GOT3 (cell line): ENCODE measurements at places on chromosomes 2 and 18.

DNA sequence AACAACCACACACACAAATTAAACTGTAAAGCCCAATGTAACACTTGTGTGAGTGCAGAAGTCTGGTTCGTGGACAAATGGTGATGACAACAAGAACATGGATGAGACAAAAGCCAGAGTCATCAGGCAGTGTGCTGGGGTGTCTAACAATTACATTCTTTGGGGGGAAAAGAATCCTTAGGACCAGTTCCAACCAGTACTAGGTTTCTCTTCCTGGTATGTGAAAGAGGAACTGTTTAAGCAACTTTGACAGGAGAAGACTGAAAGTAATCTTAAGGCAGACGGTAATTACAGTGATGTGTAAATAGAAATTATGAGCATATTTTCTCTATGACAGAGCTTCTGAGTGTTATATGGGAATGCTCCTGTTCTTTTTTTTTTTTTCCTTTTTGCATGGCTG lies 133.4 kb downstream of the AFF3 start:
- DNase-seq, result no peak

GRCh38 chr2:75862547-75862946 lies 151.8 kb upstream of the GCFC2 start:
- DNase-seq, result no peak

DNA sequence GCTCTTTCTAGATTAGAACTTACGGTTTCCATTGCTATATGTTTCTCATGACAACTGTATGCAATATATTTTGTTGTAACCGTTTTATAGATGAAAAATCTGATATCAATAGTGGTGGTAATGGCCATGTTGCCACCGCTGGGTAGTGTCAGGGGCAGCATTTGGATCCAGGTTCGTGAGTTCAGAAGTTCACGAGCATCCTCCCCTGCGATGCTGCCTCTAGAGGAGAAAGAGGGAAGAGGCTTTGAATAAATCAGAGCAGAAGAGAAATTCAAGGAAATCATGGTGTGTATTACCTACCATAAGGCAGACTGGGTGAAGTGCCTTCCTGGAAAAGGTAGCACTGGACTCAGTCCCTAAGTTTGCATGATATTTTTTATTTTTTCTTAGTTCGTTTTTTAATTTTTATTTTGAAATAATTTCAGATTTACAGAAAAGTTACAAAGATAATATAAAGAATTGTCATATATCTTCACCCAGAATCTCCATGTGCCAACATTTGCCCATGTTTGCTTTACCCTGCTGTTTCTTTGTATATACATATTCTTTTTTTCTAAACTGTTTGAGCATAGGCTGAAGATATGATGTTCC lies 3.3 kb upstream of the ZBTB7C start:
- DNase-seq, result no peak

- DNase-seq, result no peak
Observed at GRCh38 chr2:135743860-135744259, 2.2 kb downstream of the UBXN4 start.

GRCh38 chr2:28134857-28135256 lies 244.3 kb downstream of the BABAM2 start:
- no peak for DNase-seq

DNA sequence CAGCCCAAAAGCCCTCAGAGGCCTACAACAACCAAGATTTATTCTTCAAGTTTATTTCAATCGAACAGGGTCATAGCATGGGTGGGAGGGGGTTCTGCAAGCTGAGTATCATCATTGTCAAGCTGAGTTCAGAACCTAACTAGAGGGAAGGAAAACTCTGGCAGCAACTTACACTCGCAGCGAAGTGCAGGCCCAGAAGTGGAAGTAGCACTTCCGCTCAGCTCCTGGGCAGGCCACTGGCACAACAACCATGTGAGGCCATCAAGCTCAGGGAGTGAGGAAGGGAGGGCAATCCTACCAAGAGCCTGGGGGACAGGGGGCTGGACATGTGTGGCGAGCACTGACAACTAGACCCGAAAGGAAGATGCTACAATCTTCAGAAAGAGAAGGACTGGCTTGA lies 4.8 kb downstream of the UXS1 start:
- no peak for DNase-seq

DNA sequence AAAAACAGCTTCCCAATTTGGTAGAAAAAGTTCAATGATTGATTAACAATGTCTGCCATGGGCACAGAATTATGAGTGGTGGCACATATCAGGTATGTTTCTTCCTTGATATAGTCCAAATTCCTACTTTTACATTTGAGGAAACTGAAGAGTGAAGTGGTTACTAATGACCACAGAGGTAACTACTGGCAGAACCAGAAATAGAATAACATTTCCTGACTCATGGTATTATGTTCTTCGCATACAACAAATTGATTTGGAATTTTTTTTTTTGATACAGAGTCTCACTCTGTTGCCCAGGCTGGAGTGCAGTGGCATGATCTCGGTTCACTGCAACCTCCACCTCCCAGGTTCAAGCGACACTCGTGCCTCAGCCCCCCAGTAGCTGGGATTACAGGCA lies 6.0 kb upstream of the NFE2L2 start:
- no peak for DNase-seq

- DNase-seq, result no peak
Observed at GRCh38 chr2:238259061-238260020, 19.5 kb upstream of the HES6 start.

GRCh38 chr2:57497489-57498096 lies 549.0 kb upstream of the VRK2 start:
- no peak for DNase-seq

- DNase-seq, result no peak
Observed at GRCh38 chr2:9215680-9216079, 9.1 kb downstream of the ASAP2 start.

GRCh38 chr2:233385489-233386044 lies 31.3 kb downstream of the DGKD start:
- DNase-seq, result no peak

DNA sequence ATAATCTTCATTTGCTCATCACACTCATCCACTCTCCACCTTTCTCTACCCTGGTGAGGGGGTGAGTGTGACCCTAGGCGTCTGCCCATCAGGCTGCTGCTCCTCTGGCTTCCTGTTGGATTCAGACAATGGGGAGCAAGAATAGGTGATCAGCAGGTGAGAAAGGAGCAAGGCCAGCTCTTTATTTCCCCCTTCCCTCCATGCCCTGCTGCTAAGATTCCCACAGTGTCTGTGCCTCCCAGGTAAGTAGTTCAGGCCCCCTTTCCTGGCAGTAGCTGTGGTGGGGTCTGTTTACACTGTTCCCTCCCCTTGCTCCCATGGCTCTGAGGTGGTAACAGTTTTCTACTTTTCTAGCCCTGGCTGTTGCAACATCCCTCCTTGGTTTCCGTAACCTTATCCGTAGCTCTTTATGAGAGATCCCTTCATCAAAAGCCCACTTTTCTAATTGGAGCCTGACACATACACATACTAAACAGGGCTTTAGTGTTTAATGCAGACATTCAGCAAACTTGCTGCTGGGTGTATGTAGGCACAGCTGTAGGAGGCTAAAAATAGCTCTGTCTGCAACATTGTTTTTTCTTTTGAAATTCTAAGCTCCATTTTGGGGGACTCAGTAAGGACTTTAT lies 27.5 kb downstream of the MAP2 start:
- no peak for DNase-seq

- DNase-seq, result no peak
Observed at GRCh38 chr18:2683055-2683454, 27.5 kb downstream of the SMCHD1 start.

GRCh38 chr2:10947005-10947440 lies 35.3 kb downstream of the KCNF1 start:
- no peak for DNase-seq

DNA sequence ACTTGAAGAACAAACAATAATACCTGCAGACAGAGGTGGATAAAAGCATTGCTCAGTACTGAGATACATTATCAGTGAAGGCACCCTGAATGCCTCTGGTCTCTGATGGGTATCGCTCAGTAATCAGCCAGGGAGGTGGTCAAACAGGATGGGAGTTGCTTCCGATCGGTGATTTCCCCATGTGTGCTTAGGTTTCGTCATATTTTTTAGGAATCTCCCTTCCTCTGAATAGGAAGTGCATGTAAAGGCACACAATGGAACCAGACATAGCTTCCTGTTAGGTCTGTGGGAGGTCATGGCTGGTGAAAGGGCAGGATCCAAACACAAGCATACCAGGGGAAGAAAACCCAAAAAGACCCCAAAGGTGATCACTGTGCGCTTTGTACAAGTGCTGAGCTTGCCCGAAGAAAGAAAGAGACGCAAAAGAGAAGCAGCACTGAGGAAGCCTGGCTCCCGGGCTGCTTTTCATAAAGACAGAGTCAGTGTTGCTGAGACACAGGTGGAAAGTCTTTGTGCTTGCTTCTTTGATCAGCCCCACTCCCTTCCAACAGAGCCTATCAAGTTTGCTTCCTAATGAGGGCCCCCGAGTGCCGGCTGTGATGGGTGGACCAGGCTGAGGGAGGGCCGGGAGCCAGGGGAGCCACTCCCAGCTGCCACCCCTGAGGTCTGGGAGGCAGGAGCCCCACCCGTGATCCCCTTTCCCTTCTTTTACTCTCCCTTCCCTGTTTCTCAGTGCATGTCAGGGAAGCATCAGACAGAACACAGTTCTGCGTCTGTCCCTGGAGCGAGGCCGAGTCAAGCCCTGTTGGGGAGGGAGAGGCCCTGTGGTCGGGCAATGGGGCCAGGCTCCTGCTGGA lies 138.2 kb downstream of the SH3RF3 start:
- no peak for DNase-seq

- DNase-seq, result no peak
Observed at GRCh38 chr2:61937886-61938285, 32.4 kb downstream of the COMMD1 start.

DNA sequence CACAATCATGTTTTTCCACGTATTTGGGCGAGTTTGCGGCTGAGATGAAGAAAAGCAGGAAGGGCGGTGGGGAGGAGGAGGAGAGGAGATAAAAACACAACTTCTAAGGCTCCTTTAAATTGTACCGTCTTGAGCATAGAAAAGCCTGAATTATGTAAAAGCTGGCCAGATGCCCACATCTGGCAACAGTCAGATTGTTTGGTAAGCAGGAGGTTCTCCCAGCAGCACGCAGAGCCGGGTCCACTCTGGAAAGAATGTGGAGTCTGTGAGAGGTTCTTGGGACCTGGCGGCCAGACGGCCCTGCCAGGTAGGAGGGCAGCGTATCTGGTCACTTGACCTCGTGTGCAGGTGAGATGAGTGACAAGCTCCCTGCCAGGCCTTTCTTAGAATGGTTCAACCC lies 215.3 kb upstream of the APCDD1 start:
- DNase-seq, result no peak

DNA sequence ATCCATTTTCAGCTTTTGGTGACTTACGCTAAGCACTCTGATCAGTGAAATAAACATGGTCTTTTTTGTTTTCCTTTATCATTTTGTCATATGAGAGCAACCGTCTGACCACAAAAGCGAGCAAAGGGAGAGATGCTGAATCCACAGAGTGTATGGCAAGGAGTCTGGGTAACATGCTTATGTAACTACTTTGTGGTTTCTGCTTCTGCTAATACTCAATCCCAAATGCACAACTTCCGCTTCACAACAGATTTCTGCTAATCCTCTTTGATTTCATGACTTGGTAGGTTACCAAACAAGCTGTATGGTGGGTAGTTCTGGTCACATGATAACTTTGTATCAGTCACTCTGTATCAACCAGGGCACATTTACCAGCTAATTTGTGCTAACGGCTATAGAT lies 908.4 kb upstream of the CRIM1 start:
- DNase-seq, result no peak

DNA sequence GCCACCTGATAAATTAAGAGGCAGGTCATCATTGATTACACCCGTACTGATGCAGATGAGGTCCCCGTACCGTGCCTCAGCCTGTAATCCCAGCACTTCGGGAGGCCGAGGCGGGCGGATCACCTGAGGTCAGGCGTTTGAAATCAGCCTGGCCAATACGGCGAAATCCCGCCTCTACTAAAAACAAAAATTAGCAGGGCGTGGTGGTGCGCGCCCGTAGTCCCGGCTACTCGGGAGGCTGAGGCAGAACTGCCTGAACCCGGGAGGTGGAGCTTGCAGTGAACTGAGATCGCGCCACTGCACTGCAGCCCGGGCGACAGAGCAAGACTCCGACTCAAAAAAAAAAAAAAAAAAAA lies 683 bp upstream of the ENOSF1 start:
- DNase-seq, result no peak

GRCh38 chr2:68491582-68491981 lies 24.2 kb downstream of the APLF start:
- no peak for DNase-seq

DNA sequence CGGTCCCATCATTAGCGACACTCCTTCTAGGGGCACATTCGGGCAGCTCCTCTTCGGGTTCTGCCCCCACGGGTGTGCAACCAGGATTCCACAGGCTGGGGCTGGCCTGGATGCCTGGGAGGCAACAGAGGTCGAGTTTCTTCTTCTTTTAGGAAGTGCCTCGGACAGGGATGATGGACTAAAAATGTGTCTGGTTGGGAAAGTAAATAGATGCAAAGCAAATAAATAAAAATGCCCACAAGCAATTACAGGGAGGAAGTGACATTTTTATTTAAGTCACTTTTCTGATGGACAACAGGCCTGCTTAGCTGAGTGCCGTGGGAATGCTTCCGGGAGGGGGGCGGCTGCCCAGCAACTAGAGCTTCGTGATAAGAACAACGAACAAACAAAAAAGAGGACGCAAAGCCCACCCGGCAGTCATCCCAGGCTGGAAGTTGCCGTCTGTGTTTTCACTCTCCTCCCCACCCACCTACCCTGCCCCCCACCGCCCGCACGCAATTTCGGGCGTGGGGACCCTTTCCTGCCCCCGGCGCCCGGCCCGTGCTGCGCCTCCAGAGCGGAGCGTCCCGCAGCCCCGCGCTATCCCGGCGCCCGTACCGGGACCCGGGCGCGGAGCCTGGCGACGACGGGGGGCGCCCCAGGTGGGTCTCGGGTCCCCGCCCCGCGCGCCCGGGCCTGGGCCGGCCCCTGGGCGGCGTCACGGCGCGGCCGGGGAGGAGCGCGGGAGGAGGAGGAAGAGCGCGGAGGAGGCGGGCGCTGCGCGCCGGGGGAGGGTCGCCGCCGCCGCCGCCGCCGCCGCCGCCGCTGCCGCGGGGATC lies 412 bp upstream of the NCK2 start:
- DNase-seq, result no peak

DNA sequence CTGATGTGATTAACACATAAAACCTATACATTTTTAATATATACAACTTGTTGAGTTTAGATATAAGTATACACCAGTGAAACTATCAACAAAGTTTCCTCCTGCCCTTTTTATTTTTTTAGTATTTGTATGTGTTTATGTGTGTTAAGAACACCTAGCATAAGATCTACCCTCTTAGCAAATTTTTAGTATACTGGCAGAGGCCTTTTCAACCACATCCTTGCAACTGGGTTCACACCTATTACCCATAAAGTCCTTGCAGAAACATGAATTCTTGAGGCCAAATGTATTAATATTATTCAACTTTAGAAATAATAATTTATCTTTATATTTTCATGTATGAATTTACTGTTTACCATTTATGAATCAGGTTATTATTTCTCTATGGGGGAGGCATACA lies 119.7 kb upstream of the CRIM1 start:
- no peak for DNase-seq
